ENCODE measurements at places on chromosomes 12 and 14. TPM values are rescaled to one million over a fixed set of nuclear protein-coding genes. Genes with fewer than 3 reads are reported as not detected.

- no peak for DNase-seq
Observed at GRCh38 chr12:96041181-96041580, 5.8 kb upstream of the LTA4H start.

GRCh38 chr14:57375156-57375555 lies 15.2 kb upstream of the NAA30 start:
- DNase-seq, result no peak

GRCh38 chr12:113504917-113505316 lies 33.2 kb upstream of the LHX5 start:
- no peak for DNase-seq

Gene BHLHE41
- total RNA-seq, result 4.7 TPM

Gene B3GNT4
- total RNA-seq, result 7.1 TPM

DNA sequence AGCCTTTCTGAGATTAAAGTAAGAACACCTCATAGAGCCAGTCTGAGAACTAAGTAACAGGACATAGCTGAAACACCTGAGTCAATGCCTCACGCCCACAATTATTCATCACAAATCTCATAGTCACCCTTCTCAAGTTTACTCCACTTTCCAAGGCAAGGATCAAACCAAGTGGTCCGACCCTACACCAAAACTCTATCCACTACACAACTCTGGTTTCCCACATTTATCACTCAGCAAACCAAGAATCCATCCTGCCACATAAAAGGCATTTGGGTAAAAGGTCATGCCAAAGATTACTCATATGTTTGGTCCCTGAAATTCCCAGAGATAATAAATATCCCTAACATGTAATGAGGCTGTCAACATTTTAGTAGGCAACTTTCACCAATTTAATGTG lies 144.1 kb downstream of the RPAP3 start:
- DNase-seq, result no peak

DNA sequence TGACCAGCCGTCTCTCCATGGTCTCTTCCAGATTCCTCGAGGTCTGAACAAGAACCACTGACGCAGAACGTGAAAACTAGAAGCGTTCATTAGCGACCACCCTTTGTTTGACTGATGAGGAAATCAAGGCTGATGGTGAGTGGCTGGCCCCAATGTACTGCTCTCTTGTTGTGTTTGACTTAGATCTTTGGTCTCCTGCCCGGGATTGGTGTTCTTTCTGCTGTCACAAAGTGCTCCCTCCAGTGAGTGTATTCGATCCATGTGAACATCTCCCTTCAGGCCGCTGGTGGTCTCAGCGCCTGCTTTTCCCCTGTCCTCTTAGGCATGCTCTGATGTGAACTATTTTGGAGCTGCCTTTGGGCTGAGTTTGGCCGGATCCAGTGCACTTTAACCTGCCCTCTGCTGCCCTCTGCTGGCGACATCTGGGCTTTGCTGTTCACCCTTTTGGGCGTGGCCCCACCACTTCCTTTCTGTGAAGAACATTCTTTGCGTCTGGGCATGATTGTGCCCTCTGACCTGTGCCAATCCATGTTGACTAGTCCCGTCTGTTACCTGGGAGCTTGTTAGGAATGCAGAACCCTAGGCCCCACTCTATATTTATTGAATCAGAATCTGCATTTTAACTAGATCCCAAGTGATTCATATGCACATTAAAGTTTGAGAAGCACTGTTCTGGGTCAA lies 279.1 kb downstream of the TTC6 start:
- DNase-seq, result peak; percentile 57

Gene USP44
- total RNA-seq, result 0.17 TPM

DNA sequence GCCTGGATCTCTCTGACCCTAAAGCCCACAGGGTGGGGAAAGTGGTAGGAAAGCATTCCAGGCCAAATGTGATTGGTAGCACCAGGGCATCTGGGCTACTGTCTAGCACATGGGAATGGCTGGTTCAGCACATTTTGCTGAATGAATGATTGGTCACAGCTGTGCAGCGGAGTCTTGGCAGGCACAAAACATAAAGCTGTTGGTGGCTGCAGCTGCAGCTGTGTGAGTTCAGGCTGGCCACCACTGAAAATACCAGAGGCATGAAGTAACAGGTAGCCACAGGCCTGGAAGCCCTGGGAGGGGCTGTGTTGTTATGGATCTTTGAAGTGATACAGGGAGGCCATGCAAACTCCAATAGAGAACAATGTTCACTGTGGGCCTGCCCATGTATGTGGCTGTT lies 72.7 kb downstream of the MYRFL start:
- no peak for DNase-seq

GRCh38 chr12:14643251-14643650 lies 53.1 kb downstream of the GUCY2C start:
- no peak for DNase-seq

DNA sequence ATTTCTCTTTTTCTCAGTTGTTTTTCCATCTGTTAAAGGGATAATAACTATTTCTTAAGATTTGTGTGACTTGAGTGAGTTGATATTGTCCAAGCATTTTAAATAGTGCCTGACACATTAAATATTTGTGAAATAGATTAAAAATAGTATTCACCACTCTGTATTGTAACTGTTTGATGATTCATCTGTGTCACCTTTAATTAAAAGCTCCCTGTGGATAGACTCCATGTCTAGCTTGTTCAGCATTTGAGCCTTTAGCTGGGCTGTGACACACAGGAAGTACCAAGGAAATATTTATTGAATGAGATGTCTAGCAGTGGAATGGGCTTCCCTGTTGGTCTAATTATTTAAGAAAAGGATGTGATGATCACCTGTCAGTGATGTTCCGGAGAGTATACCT lies 1.8 kb upstream of the GLIPR1L2 start:
- DNase-seq, result peak; percentile 78

DNA sequence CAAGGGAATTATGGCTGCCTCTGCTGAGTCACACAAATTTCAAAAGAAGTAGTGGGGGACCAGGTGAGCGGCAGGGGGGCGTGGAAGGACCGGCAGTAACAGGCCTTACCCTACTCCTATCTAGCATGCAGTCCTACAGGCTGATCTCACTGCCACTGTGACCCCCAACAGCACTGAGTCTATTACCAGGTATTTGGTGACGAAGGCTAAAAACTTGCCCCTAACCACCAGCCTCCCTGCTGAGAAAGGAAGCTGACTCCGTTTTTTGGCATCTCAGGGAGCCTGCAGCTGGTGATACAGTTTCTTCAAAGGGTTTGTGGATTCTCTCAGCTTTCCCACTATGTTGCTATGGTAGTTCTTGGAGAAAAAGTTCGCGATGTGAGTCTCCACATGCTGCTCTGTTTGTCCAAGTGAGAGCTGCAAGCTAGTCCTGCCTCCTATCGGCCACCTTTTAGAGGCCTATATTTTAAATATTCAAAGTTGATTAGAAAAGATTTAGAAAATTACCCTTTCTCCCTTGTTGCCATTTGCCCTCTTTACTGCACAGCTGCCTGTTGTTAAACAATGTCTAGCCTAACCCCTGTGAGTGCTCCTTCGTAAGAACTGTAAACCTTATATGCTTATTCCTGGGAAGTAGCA lies 57.1 kb upstream of the SLCO1B1 start:
- DNase-seq, result peak; percentile 93

GRCh38 chr12:127964717-127965116 lies 302.3 kb upstream of the TMEM132C start:
- no peak for DNase-seq

Gene SART3
- 76.1 TPM for total RNA-seq

GRCh38 chr12:113359939-113360748 lies 1.8 kb downstream of the PLBD2 start:
- no peak for DNase-seq

DNA sequence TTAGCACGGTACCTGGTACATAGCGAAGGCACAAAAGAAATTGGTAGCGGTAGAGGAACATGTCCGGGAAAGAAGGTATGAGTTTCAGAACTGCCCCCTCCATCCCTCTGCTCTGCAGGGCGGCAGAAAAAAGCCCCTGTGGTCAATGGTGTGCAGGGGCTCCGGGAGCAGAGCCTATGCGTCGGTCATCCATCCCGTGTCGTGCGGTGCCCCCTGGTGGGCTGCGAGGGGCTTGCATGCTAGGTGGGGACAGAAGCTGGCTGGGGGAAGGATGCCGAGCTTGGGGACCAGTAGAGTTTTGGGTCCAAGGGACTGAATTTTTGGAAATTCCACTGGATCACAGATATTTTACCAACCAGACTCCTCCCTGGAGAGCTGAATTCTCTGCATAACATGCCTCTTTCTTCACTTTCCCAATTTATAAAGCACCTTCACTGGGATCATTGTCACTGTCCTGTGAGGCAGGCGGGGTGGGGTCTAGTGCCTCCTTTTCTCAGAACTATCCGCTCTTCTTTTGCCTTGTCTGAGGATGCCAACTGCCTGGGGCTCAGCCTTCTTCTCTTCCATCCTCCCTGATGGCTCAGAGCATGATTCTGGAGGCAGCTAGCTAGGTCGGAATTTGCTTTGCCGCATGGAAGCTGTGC lies 148.7 kb downstream of the SMOC1 start:
- DNase-seq, result peak; percentile 10

Gene KLRB1
- not detected for total RNA-seq

DNA sequence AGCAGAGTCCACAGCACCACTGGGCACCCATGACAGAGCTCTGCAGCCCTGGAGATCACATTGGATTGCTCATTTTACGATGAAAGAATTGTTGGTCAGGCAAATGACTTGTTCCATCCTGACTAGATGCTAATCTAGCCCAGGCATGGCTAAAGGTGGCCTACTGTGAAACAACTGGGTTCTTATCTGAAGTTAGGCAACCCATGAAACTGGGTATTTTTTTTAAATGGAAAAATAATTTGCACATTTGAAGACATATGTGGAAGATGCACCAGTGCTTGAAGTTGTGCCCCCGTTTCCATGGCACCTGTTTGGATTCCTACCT lies 8.3 kb downstream of the PYGL start:
- DNase-seq, result no peak

GRCh38 chr14:103712633-103713247 lies 2.5 kb downstream of the XRCC3 start:
- DNase-seq, result no peak

DNA sequence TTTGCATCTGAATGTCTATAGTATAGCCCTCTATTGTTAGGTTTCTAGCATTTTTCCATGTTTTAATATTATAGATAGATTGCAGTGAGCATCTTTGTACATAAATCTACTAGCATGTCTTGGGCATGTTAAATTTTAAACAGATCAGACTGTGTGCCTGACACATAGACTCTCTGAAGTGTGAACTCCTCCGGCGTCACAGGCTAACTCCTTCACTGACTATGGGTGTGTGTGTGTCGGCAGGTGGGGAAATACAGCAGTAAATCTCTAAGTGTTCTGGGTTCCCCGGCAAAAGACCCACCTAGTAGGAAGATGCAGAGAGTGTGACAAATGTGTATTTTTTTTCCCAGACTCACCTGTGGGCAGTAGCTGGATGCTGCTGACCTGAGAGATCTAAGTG lies 2.3 kb downstream of the VWF start:
- DNase-seq, result no peak

- no peak for DNase-seq
Observed at GRCh38 chr12:67942724-67943123, 46.5 kb upstream of the IFNG-AS1 start.

DNA sequence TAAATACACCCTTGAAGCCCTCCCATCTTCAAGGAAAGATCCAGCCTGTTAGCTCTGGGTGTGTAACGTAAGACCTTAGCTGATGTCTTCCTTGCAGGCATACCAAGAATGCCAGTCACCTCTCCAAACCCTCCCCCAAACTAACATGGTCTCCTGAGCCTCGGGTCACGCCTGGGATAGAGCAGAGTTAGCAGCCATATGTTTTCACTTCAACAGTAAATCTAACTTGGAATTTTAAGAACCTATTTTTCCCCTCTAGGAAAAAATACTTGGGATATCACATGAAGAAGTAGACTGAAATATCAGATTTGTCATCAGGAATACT lies 27.9 kb downstream of the BCL2L14 start:
- DNase-seq, result no peak

GRCh38 chr12:23556661-23557060 lies 392.8 kb downstream of the SOX5 start:
- no peak for DNase-seq

- no peak for DNase-seq
Observed at GRCh38 chr12:129028844-129029243, 175.6 kb downstream of the GLT1D1 start.

Gene FKBP4
- total RNA-seq, result 178 TPM

- no peak for DNase-seq
Observed at GRCh38 chr12:24116548-24116947, 167.1 kb upstream of the SOX5 start.

Gene RNASE7
- total RNA-seq, result not detected

DNA sequence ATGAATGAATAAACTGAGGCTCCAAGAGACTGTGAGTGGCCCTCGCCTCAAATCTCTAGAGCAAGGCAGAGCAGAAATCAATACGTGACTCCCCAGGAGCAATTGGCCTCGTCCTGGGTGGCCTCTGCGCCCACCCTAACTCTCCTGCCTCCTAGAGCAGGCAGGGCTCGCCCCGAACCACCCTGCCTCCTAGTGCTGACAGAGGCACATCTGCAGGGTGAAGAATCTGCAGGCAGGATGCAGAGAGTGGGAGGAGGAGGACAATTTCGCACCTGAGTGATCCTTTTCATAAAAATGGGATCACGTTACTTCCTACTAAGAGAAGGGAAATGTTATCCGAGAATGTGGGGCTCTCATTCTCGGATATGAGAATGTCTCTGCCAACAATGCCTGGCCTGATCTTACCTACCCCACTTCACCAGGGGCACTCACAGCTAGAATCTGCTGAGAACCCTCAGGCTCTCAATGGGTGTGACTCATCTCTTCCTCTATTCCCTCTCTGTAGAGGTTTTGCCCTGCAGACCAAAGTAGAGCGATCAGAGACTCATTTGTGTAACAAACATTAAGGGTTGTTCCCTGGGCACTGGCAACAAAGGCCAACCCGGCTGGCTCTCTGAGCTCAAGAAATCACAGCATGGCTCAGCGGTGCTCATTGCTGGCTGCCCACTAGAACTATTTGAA lies 61.7 kb upstream of the BCL2L14 start:
- DNase-seq, result no peak
